ENCODE measurements at places on chromosomes 7 and 10.

GRCh38 chr7:139370301-139370942 lies 10.7 kb downstream of the LUC7L2 start:
- DNase-seq, result no peak

GRCh38 chr10:132030898-132031463 lies 34.8 kb upstream of the JAKMIP3 start:
- no peak for DNase-seq

- DNase-seq, result no peak
Measured at GRCh38 chr10:6274040-6274439, 71.3 kb downstream of the PFKFB3 start.

DNA sequence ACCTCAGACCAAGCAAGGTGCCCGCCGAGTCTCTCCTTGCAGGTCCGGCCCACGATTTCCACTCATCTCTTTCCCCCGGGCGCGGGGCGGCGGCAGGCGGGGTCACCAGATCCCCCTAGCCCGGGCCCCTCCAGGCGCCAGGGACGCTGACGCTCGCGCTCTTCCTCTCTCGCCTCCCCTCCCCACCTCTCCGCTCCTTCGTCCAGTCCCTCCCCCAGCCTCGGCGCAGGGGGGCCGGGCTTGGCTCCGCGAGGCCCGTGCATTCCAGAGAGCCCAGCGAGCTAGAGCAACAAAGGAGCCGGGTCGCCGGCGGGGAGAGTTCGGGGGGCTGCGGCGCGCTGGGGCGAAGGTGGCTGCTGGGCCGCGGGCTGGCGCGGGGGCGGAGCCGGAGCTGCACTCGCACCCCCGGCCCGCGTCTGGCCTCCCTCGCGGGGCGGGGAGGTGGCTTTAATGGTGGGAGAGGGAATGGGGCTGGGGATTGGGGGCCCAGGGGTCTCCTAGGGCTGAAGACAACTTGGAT lies at the start of gene SMO:
Gene SMO, plus strand, starts transcription at position 262 of the 520 bp plus-strand sequence. CDS start 519 bp downstream, outside the sequence.
- no peak for DNase-seq

GRCh38 chr10:88342733-88343310 lies 240.3 kb downstream of the RNLS start:
- DNase-seq, result no peak

GRCh38 chr10:1874533-1874932 lies 137.2 kb upstream of the ADARB2 start:
- no peak for DNase-seq

GRCh38 chr7:64807731-64808365 lies 13.6 kb downstream of the ZNF138 start:
- no peak for DNase-seq

- no peak for DNase-seq
Measured at GRCh38 chr7:85261336-85261735, 74.5 kb upstream of the SEMA3D start.

- no peak for DNase-seq
Measured at GRCh38 chr10:22945934-22946673, 18.3 kb downstream of the ARMC3 start.

DNA sequence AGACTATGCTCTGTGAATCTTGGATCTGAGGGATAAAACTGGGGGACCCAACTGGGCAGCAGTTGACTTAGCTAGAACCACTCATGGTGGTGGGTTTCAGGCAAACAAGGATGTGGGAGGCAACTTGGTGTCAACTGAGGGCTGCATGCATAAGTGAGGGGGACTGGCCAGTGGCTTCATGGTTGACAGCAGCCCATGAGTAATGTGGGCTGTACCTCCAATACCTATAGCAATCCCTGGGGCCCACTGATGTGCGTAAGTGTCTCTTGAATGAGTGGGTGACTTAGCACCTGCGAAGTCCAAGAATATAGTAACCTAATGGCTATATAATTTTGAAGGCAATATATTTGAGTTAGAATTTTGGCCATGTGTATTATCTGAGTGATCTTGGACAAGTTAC lies 13.7 kb upstream of the MAP3K8 start:
- no peak for DNase-seq

- DNase-seq, result no peak
Measured at GRCh38 chr10:103612462-103613365, 119.2 kb downstream of the NEURL1 start.

- DNase-seq, result no peak
Measured at GRCh38 chr7:3259711-3260400, 41.2 kb upstream of the SDK1 start.

- DNase-seq, result no peak
Measured at GRCh38 chr10:88234297-88234696, 348.8 kb downstream of the RNLS start.

DNA sequence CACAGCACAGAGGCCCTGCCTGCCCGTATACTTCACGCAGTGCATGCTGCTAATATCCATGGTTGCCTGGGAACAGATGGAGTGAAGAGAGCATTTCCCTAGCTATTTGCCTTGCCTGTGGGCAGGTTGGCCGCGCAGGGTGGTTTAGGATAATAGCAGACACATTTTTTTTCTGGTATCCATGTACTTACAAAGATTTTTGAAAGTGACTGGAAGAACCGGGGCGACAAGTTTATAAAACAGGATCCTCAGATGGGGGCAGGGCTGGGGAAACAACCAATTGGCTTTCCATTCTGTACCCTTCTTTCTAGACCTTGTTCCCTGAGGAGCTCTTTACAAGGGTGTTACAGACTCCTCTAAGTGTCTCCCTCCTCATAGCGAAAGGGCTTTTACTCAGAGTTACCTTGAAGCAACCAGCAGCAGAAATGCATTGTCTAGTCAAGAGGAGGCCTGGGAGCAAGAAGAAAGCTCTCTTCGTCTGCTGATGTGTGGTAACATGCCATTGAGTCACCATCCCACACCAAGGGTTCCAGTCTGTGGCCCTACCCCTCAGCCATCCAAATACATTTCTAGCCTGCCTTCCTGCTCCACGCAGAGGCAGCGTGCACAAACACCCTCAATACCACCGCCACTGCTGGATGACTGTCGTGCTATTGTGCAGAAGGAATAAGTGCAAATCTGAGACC lies 31.5 kb downstream of the MTURN start:
- no peak for DNase-seq

GRCh38 chr10:98886686-98887085 lies 349.0 kb downstream of the HPSE2 start:
- DNase-seq, result no peak

- DNase-seq, result no peak
Measured at GRCh38 chr7:155731871-155732270, 80.4 kb downstream of the SHH start.

DNA sequence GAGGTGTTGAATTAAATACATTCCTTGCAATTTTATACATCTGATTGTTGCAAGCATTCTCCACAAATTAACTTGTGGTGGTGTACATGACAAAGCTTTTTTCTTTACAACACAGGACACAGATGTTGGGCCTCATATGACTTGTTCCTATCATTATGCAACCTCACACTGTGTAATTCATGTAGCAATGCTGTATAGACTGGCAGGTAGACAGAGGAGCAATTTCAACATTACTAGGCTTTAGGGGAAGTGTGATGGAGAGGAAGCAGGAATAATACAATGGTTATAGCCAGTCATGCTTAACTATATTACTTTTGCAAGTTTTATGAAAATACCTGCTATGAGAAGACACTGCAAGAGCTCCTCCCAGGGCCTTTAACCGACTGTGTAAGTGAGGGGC lies 832.1 kb downstream of the CNTNAP2 start:
- DNase-seq, result no peak

GRCh38 chr10:14878266-14879123 lies at the start of gene SUV39H2:
TSS of gene SUV39H2 (plus strand) at chr10:14878866. CDS start at chr10:14878889, 23 bp downstream.
- peak; percentile 63 for DNase-seq

DNA sequence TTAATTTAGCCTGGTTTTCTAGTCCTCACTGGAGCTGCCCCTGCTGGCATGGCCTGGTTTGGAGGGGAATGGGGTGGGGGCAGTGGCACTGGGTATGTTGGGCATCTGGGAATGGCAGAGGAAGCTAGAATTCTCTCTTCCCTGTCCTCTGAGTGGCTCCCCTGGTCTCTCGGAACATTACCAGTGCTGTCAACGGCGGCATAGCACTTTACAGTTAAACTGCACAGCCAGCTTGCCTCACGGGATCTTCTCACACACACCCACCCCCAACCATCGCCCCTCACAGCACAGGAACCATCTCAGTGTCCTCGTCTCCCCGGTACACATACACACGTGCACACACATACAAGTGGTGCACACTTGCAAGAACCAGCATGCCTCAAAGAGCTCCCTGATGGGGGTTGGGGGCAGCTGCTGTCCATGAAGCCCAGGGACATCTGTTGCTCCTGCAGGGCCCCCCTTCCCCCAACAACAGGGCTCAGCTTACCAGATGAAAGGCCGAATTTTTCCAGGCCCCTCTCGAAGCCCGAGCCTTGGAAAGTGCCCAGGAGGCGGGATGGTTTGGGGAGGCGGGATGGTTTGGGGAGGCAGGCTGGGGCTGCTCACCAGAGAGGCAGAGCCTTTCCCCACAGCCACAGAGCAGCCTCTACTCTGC lies 41.0 kb downstream of the TSPAN15 start:
- no peak for DNase-seq

- no peak for DNase-seq
Measured at GRCh38 chr10:7515439-7515838, 104.6 kb upstream of the SFMBT2 start.

DNA sequence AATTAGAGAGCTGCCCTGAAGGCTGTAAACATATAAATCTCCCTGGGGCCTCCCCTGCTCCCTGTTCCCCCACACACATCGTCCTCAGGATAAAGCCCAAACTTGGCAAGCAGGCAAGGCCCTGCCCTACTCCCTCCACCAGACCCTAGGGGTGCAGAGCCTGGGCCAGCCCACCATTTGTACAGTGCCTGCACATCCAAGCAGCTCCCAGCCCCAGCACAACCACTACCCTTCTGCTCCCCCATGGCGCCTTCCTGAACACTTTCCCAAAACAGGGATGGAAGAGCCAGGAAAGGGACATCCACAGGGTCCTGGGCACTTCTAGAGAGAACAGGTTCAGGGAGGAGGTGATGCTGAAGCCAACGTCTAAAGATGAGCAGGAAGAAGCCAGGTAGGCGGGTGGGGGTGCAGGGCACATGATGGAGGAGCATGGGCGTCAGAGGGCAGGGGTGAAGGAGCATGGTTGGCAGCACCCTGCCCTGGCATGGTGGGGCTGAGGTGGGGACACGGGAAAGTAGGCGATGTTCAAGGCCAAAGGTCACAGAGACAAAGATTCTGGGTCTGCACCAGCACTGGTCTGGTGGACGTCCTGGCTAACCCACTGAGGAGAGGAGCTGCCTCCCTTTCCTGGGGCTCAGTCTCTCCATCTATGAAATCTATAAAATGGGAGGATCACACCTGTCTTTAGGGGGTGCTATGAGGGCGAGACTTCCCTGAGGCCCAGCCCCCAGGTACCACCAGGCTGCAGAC lies 140.6 kb downstream of the ARHGAP22 start:
- DNase-seq, result no peak

GRCh38 chr10:107994621-107995270 lies 830.2 kb upstream of the SORCS1 start:
- DNase-seq, result no peak

DNA sequence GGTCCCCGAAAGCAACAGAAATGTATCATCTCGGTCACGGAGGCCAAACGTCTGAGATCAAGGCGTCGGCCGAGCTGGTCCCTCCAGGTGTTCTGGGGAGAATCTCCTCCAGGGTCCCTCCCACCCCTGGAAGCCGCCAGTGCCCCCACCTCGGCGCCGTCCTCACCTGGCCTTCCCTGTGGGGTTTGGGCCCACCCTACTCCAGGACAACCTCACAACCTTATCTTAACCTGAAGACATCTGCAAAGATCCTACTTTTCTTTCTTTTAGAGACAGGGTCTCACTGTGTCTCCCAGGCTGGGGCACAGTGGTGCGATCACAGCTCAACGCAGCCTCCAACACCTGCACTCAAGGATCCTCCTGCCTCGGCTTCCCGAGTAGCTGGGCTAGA lies 33.4 kb downstream of the ADAP1 start:
- DNase-seq, result no peak

DNA sequence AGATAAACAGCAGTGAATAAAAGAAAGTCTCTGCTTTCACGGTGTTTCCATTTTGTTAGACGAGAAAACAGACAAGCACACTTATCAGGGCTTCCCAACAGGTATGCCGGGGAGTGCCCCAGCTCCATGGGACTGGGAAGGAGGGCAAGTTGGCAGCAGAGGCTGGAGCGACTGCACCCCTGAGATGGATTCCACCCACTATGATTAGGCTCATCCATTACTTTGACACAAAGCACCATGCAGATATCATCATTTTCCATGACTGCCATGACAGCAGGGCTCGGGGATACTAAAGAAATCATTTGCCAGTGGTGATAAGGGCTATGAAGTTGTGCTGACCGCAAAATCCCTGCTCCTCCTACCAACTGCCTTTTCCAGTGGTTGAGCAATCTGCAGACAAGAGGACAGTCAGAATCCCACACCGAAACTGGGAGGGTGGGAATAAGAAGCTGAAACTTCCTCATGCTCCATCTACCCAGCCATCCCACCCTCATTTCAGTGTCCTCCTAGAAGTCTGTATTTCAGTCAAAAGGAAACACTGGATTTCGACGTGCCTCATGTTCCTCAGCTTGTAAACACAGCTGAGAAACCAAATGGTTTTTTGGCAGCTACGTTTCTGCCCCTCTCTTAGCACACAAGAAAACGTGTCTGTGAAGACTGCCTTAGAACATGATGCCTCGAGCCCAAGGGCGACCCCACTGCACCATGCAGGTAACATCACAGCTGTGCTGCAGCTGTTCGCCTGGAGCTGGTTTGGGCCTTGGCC lies 15.5 kb downstream of the CREB3L2 start:
- no peak for DNase-seq

DNA sequence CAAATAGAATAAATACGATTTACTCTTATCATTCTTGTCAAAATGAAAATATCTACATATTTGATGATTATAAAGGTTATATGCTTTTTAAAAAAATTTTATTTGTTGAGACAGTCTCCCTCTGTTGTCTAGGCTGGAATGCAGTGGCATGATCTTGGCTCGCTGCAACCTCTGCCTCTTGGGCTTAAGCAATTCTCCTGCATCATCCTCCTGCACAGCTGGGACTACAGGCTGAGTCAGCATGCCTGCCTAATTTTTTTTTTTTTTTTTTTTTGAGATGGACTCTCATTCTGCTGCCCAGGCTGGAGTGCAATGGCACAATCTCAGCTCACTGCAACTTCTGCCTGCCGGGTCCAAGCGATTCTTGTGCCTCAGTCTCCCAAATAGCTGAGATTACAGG lies 48.9 kb downstream of the PUS7 start:
- no peak for DNase-seq

DNA sequence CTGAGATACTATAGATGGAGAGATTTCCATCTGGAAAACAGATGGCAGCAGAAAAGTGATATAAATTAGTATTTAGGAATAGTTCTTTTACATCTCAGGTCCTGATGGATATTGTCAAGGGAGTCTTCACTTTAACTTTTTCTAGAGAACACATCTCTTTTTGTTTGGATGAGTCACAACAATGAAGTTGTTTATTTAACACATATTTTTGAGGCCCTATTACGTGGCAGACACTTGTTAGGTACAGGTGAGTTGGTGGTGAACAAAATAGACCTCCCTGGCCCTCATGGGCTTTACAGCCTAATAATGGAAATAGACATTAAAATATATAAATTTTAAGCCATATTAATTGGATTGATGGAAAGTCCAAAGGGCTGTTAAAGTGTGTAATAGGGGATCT lies 168.3 kb downstream of the VTI1A start:
- no peak for DNase-seq

- no peak for DNase-seq
Measured at GRCh38 chr7:111414374-111414773, 147.9 kb downstream of the IMMP2L start.
